GM19239 (cell line): ENCODE measurements at places on chromosomes 7 and 10.
A peak's percentile ranks its signal among the peaks of the same experiment; 100 is the strongest.

DNA sequence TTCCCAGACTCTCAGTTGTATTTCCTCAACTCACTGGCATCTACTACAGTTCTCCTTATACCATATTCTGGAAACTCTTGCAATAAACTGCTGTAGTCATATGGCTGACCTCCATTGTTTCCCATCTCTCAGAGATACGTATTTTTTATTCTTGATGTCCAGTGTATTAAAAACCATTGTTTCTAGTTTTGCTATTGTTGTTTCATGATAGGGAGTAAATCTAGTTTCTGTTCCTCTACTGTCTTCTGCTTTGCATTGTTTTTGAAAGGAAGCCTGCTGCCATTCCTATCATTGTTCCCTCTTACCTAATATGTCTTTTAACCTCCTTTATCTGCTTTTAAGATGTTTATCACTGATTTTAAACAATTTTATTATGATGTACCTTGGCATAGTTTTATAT lies 255.0 kb downstream of the ADK start:
- DNase-seq: no peak

DNA sequence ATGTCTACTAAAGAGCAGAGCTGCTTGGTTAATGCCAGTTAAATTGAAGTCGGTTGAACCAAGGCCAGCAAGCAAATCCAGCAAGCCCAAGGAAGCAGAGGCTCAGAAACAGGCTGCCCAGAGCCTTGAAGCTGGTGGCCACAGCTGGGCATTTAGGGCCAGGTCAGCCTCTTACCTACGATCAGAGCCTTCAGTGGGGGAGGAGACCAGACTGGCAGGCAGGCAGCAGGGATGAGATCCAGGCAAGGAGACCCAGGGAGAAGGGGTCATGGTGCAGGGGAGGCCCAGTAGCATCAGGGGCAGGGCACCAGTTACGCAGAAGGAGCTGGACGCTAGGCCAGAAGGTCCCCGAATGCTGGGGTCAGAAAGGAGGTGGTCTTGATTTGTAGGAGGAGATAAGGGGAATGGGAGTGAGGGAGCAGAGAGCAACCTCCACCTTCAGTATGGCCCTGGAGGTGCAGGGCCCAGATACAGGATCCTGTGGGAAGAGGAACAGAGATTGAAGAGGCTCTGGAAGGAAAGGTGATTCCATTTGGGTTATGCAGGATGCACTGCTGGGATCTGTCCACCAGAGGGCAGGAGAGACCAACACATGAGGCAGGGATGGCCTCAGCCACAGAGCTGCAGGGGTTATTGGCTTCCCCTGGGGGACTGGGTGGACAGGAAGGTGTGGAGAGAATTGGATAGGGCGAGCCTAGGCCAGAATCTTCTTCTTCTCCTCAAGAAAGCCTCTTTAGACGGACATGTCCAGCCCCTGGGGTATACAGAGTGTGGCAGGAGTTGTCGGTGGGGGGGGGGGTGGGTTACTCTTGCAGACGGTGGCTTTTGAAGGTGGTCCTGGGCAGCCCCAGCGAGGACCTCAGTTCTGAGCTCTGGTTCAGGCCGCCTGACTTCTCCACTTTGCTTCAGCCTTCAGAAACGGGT lies 132.6 kb upstream of the PODXL start:
- peak; percentile 75 for DNase-seq

DNA sequence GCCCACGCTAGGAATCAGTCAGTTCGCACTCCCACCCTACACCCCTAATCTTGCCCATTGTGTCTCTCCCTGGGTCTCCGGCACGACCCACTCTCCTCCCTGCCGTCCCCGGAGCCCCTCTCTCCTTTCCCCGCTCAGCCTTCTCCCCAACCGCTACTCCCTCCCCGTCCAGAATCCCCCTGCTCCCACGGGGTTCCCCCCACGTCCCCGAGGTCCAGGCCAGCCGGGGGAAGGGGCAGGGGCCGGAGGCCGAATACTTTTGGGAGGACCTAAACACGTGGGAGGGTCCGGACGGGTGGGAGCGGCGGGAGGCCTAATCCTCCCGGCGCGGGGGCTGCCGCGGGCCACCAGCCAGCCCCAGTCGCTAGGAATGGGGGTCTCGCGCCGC lies 560 bp downstream of the RARRES2 start:
- no peak for DNase-seq

- no peak for DNase-seq
Observed at GRCh38 chr10:17644485-17644943, 563 bp downstream of the STAM start.

GRCh38 chr7:68309806-68310205 lies 1288.5 kb upstream of the AUTS2 start:
- no peak for DNase-seq

DNA sequence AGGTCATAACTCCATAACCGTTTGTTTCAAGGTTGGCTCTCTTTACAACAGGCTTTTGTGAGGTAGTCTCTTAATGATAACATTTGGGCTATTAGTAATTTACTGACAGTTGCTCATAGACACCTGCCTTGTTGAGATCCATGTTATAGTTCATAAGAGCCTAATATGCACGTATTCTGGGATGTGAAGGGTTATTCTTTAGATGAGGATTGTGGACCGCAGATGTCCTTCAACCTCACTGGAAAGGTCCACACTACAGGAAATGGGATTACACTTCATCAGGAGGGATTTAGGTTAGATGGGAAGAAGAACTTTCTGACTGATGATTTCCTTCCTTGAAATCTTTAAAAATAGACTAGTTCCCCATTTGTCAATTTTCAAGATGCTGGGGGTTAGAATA lies 62.8 kb downstream of the SAMD9 start:
- no peak for DNase-seq

DNA sequence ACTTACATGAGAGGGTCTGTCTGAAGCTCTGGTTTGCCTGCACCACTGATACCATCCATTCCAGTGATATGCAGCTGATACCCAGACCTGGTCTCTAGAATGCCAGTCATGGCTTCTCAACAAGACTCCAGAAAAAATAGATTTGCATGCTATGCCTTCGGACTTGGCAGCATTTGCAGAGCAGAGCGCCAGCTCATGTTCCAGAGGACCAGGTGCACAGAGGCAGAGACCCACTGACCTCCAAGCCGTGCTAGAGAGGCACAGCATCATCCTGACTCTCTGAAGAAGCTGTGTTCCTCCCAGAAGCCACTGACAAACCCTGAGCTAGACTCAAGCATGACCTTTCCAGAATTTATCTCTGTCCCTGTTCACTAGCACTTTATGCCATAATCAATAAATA lies 6.9 kb upstream of the PRKAG2 start:
- DNase-seq: no peak

DNA sequence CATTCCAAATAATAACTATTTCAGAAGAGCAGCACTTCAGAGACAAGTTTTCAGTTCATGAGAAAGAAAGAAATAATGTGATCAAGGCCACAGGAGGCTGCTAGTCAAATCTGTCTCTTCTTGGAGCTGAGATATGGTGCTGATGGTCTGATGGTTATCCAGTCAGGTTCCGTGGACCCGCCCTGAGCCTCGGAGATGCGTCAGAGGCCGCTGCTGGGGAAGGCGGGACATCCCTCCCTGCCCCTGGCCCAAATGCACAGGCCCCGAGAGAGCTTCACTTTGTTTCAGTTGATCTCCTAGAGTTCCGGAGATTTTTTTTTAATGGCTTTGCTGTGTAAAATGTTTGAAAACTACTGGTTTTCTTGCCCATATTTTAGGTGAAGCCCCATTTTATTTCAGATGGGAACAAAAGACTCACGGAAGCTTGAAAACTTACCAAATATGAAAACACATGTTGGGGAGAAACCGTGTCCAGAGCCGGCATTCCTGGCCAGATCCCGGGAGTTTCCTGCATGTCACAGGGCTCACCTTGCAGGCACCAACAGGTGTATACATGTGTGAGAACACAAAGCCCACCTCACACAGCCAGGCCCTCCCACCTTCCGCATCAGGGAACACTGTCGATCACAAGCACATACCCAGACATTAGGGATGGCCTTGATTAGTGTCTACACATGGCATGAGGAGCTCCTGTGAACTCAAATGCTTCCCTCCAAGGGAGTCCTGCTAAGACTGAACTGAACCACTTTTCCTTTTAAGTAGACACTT lies 499.0 kb downstream of the TCERG1L start:
- no peak for DNase-seq

GRCh38 chr7:39510864-39511354 lies 55.3 kb upstream of the YAE1 start:
- no peak for DNase-seq

- DNase-seq: no peak
Observed at GRCh38 chr10:68566955-68567354, 6.8 kb downstream of the TET1 start.

DNA sequence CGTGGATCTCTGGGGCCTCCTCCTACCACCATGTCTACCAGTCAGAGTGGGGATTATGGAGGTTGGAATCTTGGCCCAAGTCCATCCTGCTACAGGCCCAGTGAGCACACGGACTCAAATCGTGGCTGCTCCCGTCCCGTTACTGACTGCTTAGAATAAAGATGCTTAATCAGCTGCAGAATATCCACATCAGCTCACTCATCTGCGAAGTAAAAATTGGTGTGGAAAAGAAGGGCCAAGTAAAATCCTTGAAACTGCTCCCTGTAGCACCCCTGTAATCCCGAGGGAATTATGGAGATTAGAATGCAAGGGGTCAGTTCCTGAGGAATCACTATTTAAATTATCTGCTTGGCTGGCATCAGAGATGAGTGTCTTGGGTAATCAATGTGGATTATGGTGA lies 13.0 kb upstream of the HTR5A start:
- no peak for DNase-seq

- no peak for DNase-seq
Observed at GRCh38 chr10:132443605-132443982, 46.6 kb downstream of the PWWP2B start.

DNA sequence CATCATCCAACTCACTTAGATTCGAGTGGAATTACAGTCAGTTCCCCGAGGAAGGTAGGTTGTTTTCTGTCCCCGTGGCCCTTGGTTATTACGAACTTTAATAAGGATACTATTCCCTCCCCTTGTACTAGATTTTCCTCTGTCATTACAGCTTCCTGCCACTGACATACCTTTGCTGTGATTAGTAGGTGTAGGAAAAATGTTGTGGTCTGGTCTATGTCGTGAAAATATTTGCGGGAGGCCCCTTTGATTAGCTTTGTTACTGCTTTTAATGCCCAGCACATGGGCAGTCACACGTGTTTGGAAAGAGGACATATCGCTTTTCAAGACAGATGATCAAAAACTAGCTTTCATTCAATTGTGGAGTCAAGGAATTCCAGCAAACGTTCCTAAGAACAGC lies 92.2 kb downstream of the GATA3 start:
- no peak for DNase-seq

- no peak for DNase-seq
Observed at GRCh38 chr7:39051707-39052106, 74.0 kb downstream of the POU6F2 start.

- DNase-seq: no peak
Observed at GRCh38 chr7:122726881-122727280, 24.2 kb upstream of the RNF148 start.

DNA sequence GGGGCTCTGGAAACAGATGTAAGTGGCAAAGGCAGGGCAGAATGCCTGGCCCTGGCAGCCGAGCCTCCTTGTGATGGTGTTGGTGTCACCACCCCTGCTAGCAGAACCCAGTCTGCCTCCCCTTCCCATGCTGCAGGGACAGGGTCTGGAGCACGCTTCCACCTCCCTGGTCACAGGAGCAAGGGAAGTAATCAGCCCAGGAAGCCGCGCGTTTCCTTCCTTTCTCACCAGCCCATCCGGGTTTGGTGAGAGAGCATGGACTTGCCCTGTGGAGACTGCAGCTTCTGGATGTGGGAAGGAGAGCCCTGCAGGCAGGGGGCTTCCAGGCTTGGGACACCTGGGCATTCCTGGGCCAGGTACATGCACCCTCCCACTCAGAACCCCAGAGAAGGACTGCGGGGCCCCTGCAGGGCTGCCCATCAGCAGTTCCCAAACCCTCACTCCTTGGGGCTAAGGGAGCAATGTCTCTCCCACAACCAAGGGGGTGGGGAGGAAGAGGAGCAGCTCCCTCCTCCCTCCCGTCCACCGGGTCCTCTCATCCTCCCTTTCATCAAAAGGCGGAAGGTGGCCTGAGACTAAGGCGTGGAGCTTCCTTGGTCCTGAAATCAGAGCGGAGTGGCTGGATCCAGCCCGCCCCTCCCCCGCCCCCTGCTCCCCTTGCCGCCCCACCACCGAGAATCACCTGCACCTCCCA lies 1.8 kb downstream of the MMRN2 start:
- no peak for DNase-seq

DNA sequence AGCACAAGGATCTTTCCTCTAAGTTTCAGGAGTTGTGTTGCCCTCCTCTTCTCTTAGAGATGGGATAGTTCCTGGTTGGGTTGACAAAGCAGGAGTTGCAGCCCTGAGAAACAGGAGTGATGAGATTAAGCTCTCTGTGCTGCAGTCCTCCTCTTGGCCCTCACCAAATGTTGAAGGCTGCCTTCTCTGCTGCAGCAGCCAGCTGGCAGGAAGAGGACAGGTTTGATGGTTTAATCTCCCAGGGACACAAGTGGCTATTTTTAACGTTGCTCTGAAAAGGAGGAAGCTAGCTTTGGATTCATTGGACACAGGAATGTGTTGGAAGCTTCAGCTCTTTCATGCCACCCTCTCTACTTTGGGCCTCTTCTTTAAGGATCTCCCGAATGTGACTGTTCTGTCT lies 9.4 kb downstream of the STRIP2 start:
- DNase-seq: no peak

- DNase-seq: no peak
Observed at GRCh38 chr7:7251742-7252141, 69.4 kb downstream of the C1GALT1 start.

- DNase-seq: no peak
Observed at GRCh38 chr7:133712544-133712943, 414.6 kb upstream of the LRGUK start.

GRCh38 chr7:29289156-29290021 lies 94.8 kb downstream of the CHN2 start:
- DNase-seq: no peak

- no peak for DNase-seq
Observed at GRCh38 chr7:39691821-39692220, 68.4 kb downstream of the RALA start.

GRCh38 chr7:144842377-144842851 lies 6.6 kb upstream of the TPK1 start:
- no peak for DNase-seq

DNA sequence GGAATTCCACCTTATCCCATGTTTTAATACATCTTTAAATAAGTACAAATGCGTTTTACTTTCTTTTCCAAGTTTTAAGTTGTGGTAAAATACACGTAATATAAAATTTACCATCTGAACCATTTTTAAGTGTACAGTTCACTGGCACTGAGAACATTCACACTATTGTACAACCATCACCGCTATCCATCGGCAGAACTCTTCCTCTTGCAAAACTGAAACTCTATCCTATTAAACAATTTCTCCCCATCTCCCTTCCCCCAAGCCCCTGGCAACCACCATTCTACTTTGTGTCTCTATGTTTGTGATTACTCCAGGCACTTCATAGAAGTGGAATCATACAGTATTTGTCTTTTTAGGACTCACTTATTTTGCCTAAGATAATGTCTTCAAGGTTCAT lies 33.8 kb downstream of the HIP1 start:
- no peak for DNase-seq

GRCh38 chr7:129702761-129703338 lies 91.3 kb downstream of the NRF1 start:
- DNase-seq: no peak
